ENCODE measurements at places on chromosomes 16 and 17.

DNA sequence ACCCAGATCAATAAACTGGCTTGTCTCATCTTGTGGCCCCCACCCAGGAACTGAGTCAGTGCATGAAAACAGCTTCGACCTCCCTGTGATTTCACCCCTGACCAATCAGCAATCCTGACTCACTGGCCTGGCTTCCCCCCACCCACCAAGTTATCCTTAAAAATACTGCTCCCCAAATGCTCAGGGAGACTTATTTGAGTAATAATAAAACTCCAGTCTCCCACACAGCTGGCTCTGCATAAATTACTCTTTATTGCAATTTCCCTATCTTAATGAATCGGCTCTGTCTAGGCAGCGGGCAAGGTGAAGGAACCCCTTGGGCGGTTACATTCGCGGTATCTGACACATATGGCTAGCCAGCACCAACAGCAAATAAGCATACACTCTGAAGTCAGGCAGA is 9.8 kb upstream of the RABEP1 start:
- no peak for DNase-seq

GRCh38 chr16:88591577-88592021 is 21.4 kb downstream of the ZC3H18 start:
- DNase-seq: no peak

GRCh38 chr17:2366747-2367494 is 29.6 kb downstream of the SGSM2 start:
- DNase-seq: no peak

DNA sequence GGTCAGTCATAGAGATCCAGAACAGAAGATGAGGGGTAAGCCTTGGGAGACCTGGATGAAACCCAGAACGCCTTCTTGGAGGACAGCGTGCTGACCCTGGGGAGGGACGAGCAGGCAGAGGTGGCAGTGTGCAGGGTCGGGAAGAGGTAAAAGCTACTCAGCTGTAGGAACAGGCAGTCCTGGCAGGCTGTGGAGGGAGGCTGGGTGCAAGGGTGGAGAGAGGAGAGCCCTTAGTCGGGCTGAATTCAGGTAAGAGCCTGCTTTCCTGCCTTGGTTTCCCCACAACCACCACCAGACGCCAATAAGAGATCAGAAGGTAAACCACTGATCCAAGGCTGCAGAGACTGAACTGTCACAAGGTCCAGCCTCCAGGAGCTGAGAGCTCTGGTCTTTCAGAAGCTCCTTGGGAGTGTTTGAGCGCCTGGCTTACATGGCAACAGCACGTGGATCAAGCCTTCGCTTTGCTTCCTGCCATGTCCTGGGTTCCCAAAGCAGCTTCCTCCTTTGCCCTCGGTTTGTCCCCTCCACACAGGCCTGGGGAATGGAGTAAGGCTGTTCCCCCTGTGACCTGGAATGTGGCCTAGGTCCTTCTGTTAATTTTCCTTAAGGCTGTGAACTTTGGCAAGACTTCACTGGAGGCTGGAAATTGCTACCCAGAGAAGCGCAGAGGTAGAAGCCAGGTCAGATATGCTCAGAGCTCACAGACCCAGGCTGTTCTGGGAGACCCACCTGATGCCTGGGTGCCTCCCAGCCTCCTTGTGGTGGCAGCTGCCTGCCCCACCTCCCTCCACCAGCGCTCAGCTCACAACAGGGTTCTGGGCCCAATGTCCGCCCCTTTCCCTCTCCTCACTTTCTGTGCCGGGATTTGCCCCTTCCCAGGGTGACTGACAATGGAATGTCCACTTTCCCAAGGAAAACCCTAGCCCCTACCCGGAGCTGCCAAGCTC is 3.9 kb upstream of the PDK2 start:
- no peak for DNase-seq

- DNase-seq: no peak
Measured at GRCh38 chr16:27325736-27326135, 12.0 kb downstream of the IL4R start.

DNA sequence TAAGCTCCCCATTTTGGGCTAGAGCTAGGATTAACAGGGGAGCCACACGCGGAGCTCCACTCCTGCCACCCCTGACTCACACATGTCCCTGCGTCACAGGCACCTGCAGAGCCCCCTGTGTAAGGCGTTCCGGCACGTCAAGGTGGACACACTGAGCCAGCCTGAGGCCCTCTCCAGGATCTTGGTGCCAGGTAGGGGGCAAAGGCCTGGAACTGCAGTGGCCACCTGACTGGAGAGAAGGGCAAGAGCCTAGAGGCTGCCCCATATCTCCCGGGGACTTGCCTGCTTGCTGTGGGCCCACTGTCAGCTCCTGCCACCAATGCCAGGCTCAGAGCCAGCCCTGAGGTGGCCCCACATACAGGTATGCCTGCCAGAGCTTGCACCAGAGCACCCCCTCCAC is 33.7 kb downstream of the NECAB2 start:
- DNase-seq: no peak

- no peak for DNase-seq
Measured at GRCh38 chr16:9260666-9261065, 169.2 kb downstream of the HAPSTR1 start.

GRCh38 chr16:14560523-14560922 is 69.5 kb downstream of the PARN start:
- no peak for DNase-seq

DNA sequence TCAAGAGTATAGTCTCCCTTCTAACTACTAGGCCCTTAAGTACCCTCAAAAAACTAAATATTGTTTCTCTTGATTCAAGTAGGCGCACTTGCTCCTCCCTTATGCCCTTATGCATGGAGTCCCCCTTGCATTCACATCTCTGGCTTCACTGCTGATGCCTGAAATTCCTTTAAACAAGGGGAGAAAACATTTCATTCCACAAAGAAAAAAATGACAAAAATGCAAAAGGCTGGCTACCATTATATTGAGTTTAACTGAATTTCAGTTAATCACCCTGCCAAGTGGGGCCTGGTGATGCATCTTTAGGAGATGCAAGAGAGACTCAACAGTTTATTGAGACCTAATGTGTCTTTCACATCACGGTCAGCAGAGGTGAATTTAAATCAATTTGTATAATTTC is 35.6 kb downstream of the CRLF3 start:
- no peak for DNase-seq

DNA sequence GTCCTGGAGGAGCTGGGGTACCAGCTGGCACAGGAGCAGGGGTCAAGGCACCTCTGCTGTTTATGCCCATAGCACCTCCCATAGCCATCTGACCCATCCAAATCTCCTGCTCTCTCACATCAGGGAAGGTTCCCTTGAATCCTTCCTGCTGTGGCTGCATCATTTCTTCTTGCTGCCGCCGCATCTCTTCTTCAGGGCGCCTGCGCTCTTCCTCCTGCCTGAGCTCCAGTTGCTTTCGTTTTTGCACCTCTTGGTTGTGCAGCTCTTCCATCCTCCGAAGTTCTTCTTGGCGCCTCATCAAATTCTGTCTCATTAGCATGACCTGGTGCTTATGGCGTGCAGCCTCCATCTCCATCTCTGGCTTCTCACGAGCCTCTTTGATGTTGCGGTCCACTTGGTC is 2.0 kb upstream of the NOB1 start:
- no peak for DNase-seq

- DNase-seq: no peak
Measured at GRCh38 chr17:42457107-42457792, 1.4 kb upstream of the ATP6V0A1 start.

- DNase-seq: no peak
Measured at GRCh38 chr17:79789943-79790804, 6.7 kb downstream of the CBX8 start.

- DNase-seq: no peak
Measured at GRCh38 chr17:43416998-43417890, 18.5 kb downstream of the ARL4D start.

DNA sequence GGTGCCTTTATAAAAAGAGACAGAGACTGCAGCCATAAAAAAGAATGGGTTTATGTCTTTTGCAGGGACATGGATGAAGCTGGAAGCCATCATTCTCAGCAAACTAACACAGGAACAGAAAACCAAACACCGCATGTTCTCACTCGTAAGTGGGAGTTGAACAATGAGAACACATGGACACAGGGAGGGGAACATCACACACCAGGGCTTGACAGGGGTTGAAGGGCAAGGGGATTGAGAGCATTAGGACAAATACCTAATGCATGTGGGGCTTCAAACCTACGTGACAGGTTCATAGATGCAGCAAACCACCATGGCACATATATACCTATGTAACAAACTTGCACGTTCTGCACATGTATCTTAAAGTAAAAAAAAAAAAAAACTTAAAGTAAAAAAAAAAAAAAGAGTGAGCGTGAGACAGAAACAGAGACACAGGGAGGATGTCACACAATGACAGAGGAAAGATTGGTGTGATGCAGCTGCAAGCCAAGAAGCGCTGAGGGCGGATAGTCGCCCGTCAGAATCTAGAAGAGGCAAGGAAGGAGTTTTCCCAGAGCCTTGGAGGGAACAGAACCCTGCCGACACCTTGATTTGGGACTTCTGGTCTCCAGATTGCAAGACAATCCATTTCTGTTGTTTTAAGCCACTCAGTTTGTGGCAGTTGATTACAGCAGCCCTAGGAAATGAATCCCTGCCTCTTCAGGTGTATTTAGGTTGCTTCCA is 27.4 kb upstream of the TNS4 start:
- DNase-seq: no peak
